ENCODE measurements at places on chromosomes 4 and X.

GRCh38 chr4:130186931-130187330 is 1091.0 kb downstream of the C4orf33 start:
- DNase-seq, result no peak

- no peak for DNase-seq
These were observed 104.9 kb upstream of the ARMCX2 start for GRCh38 chrX:101764538-101764937.

GRCh38 chrX:44506678-44507077 is 36.0 kb downstream of the FUNDC1 start:
- DNase-seq, result no peak

- DNase-seq, result no peak
These were observed 100.8 kb upstream of the EOLA2 start for GRCh38 chrX:150038986-150039599.

- no peak for DNase-seq
These were observed 629.1 kb upstream of the ATOH1 start for GRCh38 chr4:93199492-93199891.

DNA sequence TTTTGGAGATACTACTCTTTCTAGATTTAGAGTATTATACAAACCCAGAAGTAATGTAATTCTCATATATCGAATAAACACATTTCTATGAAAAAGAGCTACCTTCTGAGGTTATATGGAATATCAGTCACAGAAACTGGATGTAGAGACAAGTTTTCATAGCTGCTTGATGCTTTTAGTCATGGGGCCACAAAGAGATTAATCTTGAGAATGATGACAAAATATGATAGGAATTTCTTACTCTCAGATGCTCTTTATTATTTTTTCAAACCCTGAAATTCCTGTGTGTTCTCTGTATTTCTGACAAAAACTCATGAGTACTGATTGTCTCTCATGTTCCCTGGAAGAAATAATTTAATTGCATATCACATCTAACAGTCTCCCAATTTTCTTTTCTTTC is 662.5 kb downstream of the RAPGEF2 start:
- DNase-seq, result no peak

GRCh38 chr4:69057620-69058409 is 38.5 kb upstream of the UGT2B7 start:
- no peak for DNase-seq

GRCh38 chr4:1981251-1982058 is 27.3 kb downstream of the NELFA start:
- peak; percentile 65 for DNase-seq

DNA sequence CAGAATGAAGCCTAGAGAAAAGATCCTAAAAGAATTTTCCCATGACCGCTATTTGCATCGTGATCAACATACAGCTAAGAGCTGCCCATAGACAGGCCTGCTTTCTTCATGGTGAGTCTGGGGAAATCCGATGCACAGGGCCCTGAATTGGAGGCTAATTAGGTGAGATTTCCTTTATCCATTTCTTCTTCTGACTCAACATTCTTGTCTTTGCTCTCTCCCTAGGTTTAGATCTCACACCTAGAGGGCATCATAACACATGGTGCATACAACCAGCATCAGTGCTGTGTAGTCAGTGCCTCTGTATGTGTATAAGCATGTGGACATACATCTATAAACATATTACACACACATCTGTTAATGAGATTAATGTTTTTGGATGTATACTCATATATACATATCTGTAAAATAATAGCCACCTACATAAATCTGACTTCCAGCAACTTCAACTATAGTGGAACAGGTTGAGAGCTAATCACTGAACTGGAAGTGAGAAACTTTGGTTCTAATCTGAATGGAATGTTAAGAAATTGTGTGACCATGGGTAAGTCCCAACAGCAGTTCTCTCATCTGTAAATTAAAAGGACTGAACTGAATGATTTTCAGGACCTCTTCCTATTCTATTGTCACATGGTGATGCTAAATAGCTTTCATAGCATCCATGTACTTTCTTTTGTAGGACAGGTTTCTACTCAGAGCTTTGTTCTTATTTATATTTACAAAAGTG is 17.5 kb downstream of the GATB start:
- no peak for DNase-seq
